ENCODE measurements at places on chromosomes 4 and X. TPM values are rescaled to one million over a fixed set of nuclear protein-coding genes. Genes with fewer than 3 reads are reported as not detected.

DNA sequence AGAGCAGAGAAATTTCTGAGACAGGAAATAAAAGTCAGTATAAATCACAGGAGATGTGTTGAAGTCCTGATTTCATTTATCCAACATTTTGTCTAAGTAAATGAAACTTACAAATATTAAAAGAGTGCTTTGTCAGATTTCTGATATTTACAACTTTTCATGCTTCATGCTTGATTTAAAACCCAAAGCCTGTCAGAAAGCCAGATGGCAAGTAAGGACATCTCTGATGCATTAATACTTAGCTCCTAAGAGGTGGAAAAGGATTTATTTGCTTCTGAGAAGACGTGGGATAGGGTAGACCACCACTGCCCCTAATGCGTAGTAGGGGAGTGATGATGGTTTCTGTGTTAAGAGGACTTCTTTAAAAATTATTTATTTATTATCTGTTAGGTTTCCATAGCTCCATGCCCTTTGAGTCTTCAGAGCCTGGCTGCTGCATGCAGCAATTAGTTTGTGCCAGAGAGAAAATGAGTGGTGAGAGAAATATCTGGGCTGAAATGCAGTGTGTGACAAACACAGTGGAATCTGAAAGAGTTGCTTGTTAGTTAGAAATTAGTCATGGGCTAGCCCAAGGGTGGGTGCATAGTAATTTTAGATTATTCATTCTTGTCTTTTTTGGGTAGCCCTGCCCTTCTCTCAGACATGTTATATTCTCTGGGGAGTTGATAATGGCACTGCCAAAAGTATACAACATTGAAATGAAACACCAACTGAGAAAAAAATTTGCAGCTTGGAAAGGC lies 333.8 kb downstream of the C4orf33 start:
- DNase-seq: no peak

Gene PPP1R2C
- not detected for total RNA-seq

- DNase-seq: no peak
Measured at GRCh38 chrX:151523351-151523750, 40.1 kb upstream of the PASD1 start.

Gene WAS
- total RNA-seq: 149 TPM

Gene NOX1
- not detected for total RNA-seq

Gene DCLK2
- not detected for total RNA-seq

Data from natural killer cell (primary cell).